ENCODE measurements at places on chromosomes 2 and 18. TPM values are rescaled to one million over a fixed set of nuclear protein-coding genes. Genes with fewer than 3 reads are reported as not detected.

The IL36B gene
- total RNA-seq: not detected

GRCh38 chr2:233250985-233251305, 528 bp upstream of the ATG16L1 start:
- no peak for DNase-seq

DNA sequence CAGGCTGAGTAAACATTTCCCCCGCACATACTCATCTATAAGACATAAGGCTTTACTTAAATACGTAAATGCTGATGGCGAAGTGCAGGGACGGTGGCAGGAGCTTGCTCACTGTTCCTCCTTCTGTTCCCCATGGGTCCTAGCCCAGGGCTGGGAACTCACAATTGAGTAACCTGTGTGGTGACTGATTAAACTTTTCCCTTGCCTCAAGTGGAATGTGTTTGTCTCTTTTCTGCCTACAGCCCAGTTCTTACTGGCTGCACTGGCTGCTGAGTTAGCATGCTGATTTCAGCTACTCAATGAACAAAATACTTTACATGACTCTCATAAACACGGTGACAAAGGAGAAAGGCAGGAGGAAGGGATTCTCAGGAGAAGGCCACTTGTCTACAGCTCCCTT, 87.3 kb downstream of the MARCO start:
- DNase-seq: no peak

DNA sequence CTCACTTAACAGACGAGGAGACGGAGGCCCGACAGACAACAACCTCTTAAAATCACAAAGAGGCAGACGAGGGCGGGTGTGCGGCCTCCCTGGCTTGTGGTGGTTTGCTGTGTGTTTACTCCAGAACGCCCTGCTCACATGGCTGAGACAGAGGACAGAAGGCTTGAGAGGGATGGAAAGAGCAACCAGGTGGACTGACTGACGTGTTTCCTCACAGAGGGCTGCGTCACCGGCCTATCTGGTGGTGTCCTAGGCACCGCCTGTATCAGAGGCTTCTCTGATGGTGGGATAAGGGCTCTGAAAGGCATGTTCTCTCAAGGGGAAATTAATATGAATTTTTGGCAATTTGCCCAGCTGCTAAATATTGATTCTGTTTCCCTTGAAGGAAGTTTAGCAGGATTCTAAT, 47.0 kb upstream of the RALBP1 start:
- DNase-seq: no peak

DNA sequence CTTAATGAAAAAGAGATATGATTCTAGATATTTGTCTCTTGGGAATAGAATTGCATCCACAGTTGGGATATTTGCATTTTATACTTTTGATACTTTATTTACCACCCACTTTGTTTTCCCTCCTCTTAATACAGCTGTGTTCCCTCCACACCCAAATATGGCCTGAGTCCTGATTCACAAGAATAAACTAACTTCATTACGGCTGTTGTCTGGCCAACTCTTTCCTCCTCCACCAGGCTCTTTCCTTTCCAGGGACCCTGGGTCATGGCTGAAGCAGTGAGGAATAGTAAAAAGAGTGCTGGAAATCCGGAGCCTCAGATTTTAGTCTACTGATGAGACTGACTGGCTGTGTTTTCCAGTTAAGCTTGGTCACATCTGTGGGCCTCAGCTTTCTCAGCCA, 48.4 kb upstream of the STAM2 start:
- DNase-seq: peak; percentile 69
